Stimulated activated CD4-positive, alpha-beta T cell treated with anti-CD3 and anti-CD28 coated beads, Interleukin-1b, Interleukin-23, amount 100 ng/mL, for 1 hour (primary cell): ENCODE measurements at places on chromosomes 4 and X.

DNA sequence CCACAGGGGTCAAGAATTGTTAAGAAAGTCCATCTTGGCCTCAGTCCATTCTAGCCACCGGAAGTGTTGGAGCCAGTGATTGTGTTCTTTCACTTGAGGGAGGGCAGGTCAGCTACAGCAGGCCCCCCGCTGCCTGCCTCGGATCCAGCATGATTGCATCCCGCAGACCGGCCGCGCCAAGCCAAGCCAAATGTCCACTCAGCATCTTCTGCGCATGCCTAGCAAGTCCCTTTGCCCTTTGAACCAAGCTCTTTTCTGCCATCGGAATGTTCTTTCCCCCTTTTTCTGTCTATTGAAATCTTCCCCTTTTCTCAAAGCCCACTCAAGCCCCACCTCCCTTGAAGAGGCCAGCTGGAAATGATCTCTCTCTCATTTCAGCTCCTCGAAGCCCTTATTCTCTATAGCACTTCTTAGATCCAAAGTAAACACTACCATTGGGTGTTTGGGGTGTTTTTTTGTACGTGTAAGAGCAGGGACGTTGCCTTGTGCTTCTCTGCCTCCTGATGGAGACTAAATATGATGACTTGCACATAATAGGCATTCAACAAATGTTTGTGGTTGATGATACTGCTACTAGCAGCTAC, 147.8 kb upstream of the BCOR start:
- DNase-seq = no peak

DNA sequence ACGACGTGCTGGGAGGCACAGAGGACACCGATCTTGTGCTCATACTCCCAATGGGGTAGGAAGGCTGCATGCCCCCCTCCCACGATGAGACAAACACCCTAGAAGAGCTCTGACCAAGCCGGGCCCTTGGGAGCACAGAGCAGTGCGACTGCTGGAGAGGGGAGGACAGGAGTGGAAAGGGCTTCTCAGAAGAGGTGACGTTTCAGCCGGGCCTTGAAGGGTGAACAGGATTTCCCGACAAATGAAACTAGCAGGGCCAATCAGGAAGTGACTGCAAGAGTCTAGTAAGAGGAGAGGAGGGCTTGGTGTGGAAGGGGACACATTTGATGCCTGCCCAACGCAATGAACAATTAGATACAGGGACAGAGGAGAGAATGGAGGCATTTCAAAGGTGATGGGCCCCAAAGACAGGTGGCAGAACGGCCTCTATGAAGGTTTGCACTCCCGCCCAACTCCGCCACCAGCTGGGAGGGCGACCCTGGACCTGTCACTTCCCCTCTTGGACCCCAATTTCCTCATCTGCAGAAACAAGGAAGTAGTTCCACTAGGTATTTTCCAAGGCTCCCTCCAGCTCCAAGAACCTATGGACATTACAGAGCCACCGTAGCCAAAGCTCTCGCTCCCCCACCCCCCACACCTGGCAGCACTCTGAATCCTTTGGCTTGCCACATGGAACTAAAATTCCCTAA, 3.9 kb downstream of the HCFC1 start:
- no peak for DNase-seq

GRCh38 chrX:143306991-143307937, 210.0 kb downstream of the SPANXN3 start:
- DNase-seq = no peak

DNA sequence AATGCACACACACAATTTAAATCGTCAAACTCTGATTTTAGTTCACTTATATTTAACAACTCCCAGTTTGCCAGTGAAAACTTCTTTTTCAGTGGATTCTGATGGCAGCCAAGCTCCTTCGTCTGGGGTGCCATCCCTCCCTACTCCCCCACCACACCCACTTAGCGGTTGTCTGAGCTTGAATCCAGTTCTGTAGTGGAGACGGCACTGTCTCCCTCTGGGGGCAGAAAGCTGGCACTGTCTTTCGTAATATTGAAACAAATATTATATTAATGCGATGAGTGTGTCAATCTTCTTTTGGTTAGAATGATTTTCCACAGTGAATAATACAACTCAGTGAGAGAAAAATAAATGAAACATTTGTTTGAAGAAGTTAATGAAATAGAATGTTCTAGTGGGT, 5.4 kb downstream of the MEPE start:
- DNase-seq = no peak

DNA sequence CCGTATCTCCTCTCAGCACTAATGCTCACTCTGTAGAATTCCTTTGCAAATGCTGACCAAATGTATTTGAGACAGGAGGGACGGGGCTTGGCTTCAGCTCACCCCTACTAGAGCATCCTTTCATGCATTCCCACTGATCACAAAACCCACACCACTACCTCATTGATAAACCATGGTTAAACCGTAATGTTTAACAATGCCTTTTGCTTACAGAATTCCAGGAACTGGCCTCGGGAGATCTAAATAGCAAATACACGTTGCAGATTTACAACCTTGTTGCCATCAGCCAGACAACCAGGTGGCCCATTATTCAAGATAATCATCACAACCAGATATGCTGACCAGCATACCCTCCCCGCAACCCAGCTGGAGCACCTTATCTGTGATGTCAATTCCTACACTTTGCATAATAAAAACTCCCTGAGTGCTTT, 391.9 kb downstream of the KCTD8 start:
- DNase-seq = no peak

DNA sequence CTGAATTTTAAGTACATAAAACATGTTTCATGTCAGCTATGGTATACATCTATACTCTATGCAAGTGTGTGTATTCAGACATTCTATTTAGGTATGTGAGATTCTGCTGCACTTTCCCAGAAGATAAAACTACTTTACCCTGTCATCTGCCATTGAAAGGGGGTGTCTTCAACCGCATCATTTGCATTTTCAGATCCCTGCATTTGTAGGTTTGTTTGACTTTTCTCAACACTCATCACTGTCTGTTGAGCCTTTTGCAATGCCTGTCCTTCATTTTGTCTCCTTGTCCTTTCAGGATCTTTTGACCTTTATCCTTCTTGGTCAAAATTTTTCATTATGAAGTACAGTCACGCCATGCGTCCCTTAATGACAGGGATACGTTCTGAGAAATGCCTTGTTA, 103.5 kb downstream of the TMA16 start:
- no peak for DNase-seq
